ENCODE measurements at places on chromosomes 13 and 19. TPM values are rescaled to one million over a fixed set of nuclear protein-coding genes. Genes with fewer than 3 reads are reported as not detected.
A peak's percentile ranks its signal among the peaks of the same experiment; 100 is the strongest.

DNA sequence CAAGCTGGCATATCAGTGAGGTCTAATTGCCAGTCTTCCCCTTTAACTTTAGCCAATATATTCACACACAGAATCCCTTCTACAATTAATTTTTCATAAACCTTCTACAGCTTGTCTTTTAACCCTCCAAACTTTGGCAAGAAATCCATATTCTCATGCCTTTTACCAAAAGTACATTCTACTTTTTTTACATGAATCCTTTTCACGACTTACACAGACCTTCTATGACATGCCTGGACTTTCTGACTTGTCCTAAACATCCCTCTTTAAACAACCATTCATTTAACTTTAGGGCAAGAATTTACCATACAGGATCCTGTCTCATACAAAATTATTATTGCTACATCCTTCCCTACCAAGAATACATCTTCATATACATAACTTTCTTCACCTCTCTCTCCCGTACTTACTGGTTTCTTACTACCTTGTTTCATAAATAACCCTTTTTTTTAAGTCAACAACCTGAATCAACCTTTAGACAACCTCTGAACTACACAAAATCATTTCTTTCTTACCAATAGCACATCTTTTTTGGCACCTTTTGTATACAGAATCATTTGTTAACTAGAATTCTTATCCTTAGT is 23.5 kb downstream of the ZNF544 start:
- DNase-seq, result no peak

DNA sequence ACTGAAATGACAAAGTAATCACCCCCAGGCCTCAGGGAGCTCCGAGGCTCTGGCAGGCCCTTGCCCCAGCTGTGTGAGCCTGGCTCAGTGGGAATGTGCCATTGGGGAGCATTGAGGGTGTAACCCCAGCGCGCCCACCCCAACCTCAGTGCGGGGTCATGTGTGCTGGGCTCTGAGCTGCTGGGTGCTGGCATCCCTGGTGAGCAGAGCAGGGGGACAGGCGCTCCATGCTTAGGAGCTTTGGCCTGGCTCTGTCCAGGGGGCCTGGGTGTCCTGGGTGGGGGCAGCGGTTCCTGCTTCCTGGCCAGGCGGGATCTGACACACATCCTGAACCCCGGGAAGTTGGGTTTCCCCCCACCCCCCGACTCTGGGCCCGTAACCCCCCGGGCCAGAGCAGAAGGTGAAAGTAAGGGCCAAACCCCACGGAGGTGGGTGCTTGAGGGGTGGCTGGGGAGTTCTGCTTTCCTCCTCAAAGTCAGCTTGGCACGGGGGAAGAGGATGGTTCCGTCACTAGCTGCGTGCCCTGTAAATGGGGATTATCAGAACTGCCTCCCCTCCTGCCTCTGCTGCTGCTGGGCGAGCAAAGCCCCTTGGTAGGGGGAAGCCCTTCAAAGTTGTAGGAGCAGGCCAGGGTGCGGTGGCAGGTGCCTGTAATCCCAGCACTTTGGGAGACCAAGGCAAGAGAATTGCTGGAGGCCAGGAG is 1.7 kb downstream of the LRP3 start:
- DNase-seq, result no peak

ZNF835 gene
- under 0.01 TPM for total RNA-seq

GRIN2D gene
- total RNA-seq, result under 0.01 TPM

GRCh38 chr13:58953638-58954037 is 1210.1 kb downstream of the DIAPH3 start:
- no peak for DNase-seq

- peak; percentile 50 for DNase-seq
Observed at GRCh38 chr19:45446295-45446694, 21.5 kb upstream of the FOSB start.

ZNF443 gene
- 2.4 TPM for total RNA-seq

PGLYRP1 gene
- not detected for total RNA-seq

DNA sequence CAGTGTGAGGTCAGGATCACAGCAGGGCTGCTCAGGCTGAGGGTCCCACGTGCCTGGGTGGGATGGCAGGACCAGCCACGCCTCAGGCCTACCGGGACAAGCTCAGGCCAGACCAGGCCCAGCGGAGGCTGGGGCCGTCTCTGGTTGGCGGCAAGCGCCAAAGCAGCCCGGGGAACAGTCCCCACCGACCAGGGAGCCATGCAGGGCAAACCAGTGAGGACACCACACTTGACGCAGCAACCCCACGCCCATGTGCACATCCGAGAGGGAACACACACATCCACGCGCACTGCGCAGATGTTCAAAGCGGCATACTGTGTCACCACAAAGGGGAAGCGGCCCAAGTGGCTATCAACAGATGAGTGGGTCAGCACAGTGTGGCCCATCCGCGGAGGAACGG is 15.2 kb downstream of the IZUMO4 start:
- DNase-seq, result no peak

TBXA2R gene
- not detected for total RNA-seq

DNA sequence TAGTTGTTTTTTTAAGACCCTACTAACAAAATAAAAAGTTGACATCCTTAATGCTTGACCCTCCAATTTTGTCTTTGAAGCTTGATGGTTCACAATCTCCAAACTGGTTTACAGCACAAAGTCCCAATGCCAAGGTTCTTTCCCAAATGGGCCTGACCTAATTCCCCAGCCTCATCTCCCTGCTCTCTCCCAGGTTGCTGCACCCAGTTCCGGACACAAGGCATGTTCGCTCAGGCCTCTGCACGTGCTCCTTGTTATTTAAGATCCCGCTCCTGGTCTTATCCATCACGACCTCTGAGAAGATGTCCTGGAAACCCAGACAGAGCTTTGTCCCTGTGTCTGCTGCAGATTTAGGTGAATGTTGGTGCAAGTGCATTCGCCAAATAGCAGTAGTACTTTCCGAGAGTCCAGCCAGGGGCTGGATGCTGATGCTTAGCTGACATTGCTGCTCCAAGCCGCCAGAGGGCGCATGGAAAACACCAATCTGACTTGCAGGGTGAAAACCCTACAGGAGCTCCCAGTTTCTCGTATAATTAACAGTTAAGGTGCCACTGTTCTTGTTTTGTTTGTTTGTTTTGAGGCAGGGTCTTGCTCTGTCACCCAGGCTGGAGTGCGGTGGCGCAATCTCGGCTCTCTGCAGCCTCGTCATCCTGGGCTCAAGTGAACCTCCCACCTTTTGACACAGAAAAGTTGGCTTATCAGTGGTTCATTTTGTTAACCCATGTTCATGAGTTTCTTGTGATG is 18.5 kb downstream of the LYPD3 start:
- peak; percentile 64 for DNase-seq

DNA sequence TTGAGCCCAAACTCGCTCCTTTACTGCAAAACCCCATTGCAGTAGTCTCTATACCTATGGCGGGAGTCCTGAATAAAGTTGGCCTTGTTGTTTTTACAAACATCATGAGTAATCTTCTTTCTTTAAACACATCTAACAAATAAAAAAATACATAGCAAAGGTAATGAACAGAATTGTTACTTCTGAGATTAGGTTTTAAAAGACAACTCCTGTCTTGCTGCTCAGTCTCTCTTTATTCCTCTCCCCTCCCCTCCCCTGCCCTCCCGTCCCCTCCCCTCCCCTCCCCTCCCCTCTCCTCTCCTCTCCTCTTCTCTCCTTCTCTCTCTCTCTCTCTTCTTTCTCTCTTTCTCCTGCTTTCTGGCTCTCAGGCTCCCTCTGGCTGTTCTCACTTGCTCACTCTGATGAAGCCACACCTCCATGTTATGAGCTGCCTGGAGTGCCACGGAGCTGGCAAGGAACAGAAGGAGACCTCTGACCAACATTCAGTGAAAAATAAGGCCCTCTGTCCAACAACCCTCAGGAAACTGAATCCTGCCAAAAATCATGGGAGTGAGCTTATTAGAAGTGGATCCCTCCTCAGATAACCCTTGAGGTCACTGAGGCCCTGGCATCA is 300.7 kb upstream of the MIR17HG start:
- no peak for DNase-seq

SLC27A1 gene
- total RNA-seq, result 7.9 TPM

- peak; percentile 89 for DNase-seq
Observed at GRCh38 chr19:36849701-36850558, 746 bp upstream of the ZNF345 start.

PALM gene
- under 0.01 TPM for total RNA-seq

DNA sequence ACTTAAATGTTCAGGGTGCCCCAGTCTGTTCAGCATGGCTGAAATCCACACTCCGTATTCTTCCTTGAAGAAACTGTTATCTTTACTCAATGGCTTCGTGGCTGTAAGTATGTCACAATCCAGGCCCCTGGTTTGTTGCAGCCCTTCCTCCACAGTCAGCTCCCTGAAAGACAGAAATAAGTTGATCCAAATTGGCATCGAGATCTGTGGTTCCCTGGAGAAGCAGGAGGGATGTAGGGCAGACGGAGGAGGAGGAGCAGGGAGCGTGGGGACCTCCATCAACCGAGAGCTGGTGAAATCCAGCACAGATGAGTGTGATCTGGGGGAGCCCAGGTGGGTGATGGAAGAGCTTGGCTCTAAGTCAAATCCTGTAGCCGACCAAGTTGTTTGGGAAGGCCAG is 304 bp downstream of the TSPAN16 start:
- DNase-seq, result no peak

- no peak for DNase-seq
Observed at GRCh38 chr13:65063753-65064152, 2166.4 kb downstream of the PCDH9 start.

TNPO2 gene
- total RNA-seq, result 16.8 TPM

GRCh38 chr13:46906405-46906804 is 9.6 kb upstream of the HTR2A start:
- no peak for DNase-seq

DNA sequence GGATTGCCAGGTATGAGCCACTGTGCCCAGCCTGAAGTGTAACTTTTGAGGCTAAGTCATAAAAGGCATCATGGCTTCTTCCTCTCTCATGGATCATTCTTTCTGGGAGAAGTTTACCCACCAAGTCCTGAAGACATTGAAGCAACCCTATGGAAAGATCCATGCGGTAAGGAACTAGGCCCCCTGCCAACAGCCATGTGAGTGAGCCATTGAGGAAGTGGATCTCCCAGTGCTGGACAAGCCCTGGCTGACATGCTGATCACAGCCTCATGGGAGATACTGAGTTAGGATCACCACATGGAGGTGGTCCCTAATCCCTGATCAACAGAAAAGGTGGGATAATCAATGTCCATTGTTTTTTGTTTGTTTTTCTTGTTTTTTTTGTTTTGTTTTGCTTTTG is 3.3 kb upstream of the NUDT19 start:
- DNase-seq, result no peak

- DNase-seq, result no peak
Observed at GRCh38 chr13:98977568-98978265, at the start of gene DOCK9. TSS of gene DOCK9 (minus strand) at chr13:98978064. CDS start at chr13:98977909, 155 bp downstream.

DNA sequence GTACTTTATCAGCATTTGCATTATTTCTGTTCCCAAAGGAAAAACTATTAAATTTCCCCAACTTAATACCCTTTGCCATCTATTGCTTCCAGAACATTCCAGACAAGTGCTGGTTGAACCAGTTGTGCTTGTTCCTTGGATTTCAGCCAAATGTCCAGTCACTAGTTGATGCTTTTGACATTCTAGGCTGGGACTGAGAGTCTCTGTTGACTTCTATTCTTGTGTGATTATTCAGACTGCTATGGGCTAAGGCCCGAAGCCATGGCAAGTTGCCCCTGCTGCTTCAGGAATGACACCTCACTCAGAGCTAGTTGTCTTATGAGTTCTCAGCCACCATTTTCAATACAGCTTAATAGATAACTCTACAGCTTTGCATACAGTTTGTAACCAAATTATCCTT is 458.1 kb upstream of the ARGLU1 start:
- peak; percentile 62 for DNase-seq

- no peak for DNase-seq
Observed at GRCh38 chr13:83452292-83452950, 429.9 kb downstream of the SLITRK1 start.

PCDH8 gene
- total RNA-seq, result not detected

GRCh38 chr13:49410006-49410405 is 33.9 kb downstream of the CAB39L start:
- no peak for DNase-seq

GRCh38 chr19:782878-783668 is 14.2 kb upstream of the PTBP1 start:
- peak; percentile 34 for DNase-seq

EFNA2 gene
- not detected for total RNA-seq

GRCh38 chr19:21704320-21704719 is 63.1 kb downstream of the ZNF100 start:
- DNase-seq, result no peak

GRCh38 chr13:113404366-113404722 is 40.4 kb upstream of the GRTP1 start:
- DNase-seq, result no peak

GRCh38 chr19:16118489-16119033 is 6.9 kb downstream of the RAB8A start:
- DNase-seq, result no peak

TEX101 gene
- not detected for total RNA-seq

- peak; percentile 52 for DNase-seq
Observed at GRCh38 chr19:48644839-48645619, 958 bp downstream of the CA11 start.

NXNL1 gene
- total RNA-seq, result not detected

GRCh38 chr13:46145950-46146349 is 36.0 kb downstream of the LCP1 start:
- no peak for DNase-seq

GRCh38 chr13:41148419-41149283 is 16.0 kb upstream of the KBTBD6 start:
- no peak for DNase-seq

ZNF208 gene
- total RNA-seq, result 0.79 TPM
